ENCODE measurements at places on chromosomes 1 and 21.

DNA sequence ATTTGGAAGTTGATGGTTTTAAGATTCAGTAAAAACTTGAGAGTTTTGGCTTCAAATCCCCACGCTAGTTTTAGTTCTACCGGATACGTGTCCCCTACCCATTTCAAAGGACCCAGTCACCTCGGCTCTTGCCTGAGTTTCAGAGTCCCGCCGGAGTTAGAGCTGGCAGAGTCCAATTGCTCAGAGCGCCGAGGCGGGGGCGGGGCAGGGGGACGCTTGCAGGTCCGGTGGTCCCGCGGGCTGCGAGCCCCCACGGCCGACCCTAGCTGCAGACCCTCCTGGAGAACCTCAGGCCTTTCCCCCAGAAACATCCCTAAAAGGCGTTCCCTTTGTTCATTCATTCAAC lies 765 bp upstream of the VPS45 start:
- peak; percentile 1 for DNase-seq

DNA sequence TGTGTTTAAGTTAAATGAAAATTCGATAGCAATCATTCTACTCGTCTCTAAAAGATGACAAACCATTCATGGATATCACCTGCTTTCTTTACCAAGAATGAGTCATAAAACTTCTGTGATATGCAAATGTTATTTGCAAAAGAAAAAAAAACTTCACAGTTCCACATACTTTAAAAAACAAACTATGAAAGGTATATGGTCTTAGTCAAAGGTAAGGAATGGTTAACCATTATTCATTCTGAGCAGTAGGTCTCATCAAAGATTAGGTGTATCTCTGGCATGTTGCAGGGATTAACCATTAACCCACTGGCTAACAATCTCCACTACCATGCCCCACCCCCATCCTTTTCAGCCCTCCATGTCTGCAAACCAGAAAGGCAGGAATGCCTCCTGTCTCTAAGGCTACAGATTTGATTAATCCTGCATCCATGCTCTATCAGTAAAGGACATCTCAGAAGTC lies 44.4 kb downstream of the PTPN14 start:
- DNase-seq, result no peak

DNA sequence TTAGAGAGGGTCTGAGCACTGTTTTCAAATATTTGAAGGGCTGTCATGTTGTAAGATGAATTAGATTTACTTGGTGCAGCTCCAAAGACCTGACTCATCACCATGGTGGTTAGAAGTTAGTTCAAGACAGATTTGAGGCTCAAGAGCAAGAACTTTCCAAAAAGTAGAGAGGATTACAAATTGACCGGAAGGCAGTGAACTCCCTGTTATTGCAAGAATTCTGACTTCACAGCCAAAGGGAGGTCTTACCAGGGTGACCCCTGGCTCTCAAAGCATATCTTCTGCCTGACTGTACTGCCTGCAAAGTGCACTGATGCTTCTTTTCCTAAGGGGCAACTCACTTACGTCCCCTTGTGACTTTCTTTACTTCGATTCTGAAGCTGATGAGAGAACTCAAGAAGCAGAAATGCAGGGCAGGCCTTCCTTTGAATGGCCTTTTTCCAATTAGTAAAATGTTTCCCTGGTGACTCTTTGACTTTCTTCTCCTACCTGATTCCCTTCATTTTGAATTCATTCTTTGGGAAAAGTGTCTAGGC lies 86.4 kb downstream of the NAV1 start:
- DNase-seq, result no peak

DNA sequence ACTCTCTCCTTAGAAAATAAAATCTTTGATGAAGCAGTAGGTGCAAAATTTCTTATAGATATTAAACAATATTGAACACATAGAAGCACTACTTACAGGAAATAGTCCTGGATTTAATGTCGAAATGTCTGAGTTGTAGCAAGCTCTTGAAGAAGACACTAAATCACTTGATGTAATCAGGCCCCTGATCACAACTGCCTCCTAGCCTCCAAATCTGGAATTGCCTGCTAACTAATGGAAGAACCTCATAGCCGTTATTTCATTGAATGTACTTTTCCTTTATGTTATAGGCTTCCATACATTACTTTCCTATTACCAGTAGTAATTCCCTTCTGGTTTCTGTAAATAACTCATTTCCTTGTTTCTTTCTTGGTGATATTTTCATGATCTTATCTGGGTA lies 675.7 kb upstream of the CHRM3 start:
- DNase-seq, result no peak

DNA sequence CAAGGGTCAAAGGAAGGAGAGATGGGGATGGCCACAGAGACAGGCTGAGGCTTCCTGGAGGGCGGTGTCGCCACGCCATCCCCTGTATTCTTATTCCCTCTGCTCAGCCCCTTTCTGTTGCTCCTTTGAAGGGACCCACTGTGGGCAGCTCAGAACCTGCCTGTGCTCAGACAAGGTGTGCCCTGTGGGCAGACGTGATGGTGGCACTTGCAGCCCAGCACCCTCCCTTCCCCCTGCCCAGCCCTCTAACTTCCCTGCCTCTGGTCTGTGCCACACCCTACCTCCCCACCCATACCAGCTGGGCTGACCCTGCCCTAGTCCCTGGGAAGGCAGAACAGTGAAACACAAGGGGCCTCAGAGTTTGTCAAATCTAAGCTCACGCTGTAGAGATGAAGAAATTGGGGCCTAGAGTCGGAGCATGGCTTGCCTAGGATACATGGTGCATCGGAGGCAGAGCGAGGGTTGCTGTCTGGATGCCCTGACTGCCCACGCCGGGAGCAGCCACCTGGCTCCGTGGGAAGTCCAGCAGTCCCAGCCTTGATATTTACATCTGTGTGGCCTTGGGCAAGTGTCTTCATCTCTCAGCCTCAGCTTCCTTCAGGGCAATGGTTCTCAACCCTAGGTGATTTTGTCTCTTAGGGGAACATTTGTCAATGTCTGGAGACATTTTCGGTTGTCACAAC lies 68.6 kb upstream of the RUNX3 start:
- no peak for DNase-seq

GRCh38 chr1:63912643-63913042 lies 138.8 kb downstream of the ROR1 start:
- no peak for DNase-seq

GRCh38 chr1:36135330-36135667 lies 10.3 kb upstream of the COL8A2 start:
- no peak for DNase-seq

DNA sequence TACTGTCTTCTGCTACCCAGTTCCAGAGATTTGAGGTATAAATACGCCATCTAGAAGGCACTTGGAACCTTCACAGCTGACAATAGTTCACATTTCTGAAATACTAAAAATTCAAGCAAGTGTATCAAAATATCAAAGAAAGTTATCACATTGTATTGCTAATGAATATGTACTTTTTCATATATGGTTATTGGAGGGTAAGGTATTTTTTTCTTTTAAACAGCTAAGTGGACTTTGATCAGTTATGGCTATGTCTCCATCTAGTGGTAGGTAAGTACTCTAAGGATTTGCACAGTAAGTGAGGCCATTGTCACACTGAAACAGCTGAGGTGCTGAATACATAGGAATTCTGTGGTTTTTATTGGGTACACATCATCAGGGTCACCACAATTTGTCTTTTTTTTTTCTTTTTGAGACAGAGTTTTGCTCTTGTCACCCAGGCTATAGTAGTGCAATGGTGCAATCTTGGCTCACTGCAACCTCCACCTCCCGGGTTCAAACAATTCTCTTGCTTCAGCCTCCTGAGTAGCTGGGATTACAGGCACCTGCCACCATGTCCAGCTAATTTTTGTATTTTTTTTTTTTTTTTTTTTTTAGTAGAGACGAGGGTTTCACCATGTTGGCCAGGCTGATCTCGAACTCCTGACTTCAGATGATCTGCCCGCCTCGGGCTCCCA lies 49.1 kb upstream of the CR2 start:
- no peak for DNase-seq

DNA sequence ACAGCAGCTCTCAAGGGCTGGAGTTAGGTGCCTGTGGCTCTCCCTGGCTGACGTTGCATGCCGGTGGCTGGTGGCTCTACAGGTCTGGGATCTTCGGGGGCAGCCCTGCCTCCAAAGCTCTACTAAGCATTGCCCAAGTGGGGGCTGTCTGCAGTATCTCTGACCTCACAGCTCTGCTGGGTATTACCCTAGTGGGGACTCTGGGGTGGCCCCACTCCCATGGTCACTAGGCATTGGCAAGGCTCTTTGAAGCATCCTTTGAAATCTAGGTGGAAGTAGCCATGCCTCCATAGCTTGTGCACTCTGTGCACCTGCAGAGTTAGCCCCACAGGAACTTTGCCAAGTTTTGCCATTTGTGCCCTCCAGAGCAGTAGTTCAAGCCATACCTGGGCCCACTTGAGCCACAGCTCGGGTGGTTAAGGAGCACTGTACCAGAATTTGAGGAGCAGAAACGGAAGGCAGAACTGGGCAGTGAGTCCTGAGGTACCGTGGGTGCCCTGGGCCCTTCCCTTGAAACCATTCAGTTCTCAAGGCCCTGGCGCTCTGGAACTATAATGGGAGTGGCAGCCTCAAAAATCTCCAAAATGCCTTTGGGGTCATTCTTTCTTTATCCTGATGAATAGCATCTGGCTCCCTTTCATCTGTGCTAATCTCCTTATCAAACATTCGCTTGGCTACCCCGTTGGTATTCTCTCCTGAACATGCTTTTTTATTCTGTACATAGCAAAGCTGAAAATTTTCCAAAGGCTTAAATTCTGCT lies 15.4 kb downstream of the GJA4 start:
- no peak for DNase-seq
